ENCODE measurements at places on chromosomes 6 and 20.

- DNase-seq = no peak
Measured at GRCh38 chr20:40207655-40208054, 481.4 kb downstream of the MAFB start.

DNA sequence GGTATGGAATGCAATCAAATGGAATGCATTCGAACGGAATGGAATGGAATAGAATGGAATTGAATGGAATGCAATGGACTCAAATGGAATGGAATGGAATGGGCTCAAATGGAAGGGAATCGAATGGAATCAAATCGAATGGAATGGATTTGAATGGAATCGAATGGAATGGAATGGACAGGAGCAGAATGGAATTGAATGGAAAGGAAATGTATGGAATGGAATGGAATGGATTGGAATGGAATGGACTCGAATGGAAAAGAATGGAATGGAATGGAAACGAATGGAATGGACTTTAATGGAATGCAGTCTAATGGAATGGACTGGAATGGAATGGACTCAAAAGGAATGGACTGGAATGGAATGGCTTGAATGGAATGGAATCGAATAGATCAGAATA is 18.3 kb upstream of the DEFB115 start:
- DNase-seq = no peak

DNA sequence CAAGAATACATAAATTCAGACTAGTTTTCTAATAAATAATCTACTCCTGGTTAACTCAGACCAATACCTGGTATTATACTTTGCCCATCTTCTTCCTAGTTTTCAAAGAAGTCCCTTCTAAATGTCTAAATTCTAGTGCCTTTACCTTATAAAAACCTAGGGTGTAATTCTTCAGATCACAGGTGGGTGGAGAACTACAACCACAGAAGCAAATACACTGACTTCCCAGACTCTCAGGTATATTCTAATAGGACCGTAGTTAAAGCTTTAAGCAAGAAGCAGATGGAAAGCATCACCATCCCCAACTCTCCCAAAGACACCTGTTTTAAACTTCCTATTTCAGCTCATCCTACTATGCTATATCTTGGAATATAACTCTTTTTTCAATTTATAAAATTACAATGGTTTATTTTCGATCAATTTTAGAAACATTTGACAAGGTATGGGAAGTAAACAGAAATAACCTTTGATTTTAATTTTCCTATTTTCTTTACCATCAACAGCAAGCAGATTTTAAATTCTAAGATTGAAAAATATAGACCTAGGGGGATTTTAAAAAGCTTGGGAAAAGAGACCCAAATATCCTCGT is 15.8 kb downstream of the MAN1A1 start:
- no peak for DNase-seq

- DNase-seq = no peak
Measured at GRCh38 chr6:55968926-55969325, 93.5 kb upstream of the BMP5 start.

- DNase-seq = no peak
Measured at GRCh38 chr6:74073999-74074398, 378.0 kb downstream of the CD109 start.
